Activated B cell treated with CpG ODN at 0.5 μM for 24 hours (primary cell): ENCODE measurements at places on chromosomes 12 and 14. TPM values are rescaled to one million over a fixed set of nuclear protein-coding genes. Genes with fewer than 3 reads are reported as not detected.

DNA sequence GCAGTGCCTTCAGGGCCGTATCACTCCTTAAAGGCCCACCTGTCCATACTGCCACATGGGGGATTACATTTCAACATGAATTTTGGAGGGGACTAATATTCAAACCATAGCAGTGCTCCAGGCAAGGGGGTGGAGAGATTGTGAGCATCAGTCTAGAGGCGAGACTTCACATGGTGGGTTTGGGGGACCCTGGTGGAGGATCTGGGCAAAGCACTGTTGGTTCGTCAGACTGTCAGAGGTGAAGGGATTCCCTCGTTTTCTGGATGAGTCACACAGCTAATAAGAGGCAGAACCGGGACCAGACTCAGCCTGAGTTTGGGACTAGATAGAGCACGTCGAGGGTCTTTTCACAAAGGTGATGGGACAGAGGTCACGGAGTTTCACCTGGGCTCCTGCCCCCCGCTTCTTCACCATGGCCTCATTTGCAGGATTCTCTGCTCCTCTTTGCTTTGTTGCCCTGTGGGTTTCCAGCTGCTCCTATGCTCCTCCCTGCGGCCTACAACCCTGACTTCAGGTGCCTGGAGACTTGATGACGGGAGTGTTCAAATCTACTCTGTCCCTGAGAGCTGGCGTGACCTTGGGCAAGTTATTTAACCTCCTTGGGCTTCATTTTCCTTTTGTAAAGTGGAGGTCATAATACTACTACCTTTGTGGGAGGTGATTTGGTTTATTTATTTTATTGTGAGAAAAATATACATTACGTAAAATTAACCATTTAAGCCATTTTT, 41.5 kb downstream of the TEAD4 start:
- peaks cover 2% of the 10 kb centered on the region for H3K27me3 ChIP-seq
- no peak for DNase-seq
- H3K27ac ChIP-seq = no peak overlapping the region
- no peaks in the 10 kb centered on the region for H3K4me1 ChIP-seq
- no peaks in the 10 kb centered on the region for H3K36me3 ChIP-seq
- H3K4me3 ChIP-seq = no peak overlapping the region

DNA sequence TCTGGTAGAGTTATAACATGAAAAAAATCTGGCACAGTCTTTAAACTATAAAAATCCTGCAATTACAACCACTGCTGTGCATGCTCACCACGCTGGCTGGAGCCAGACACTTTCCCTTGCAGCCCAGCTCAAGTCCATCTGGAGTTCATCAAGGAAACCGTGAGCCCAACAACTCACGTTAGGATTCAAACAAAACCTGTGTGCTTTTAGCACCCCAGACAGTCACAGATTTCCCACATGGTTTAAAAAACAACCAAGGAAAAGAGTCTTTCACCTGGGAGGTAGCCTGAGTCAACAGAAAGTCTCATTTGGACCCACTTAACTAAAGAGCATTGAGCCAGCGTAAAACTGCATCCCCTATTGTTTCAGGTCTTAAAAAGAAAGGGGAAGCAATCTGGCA, 4.7 kb downstream of the LRIG3 start:
- peaks cover 5% of the 10 kb centered on the region for H3K4me1 ChIP-seq
- no peak for DNase-seq
- H3K27me3 ChIP-seq = peaks cover 26% of the 10 kb centered on the region
- H3K4me3 ChIP-seq = no peak overlapping the region
- H3K27ac ChIP-seq = no peak overlapping the region

DNA sequence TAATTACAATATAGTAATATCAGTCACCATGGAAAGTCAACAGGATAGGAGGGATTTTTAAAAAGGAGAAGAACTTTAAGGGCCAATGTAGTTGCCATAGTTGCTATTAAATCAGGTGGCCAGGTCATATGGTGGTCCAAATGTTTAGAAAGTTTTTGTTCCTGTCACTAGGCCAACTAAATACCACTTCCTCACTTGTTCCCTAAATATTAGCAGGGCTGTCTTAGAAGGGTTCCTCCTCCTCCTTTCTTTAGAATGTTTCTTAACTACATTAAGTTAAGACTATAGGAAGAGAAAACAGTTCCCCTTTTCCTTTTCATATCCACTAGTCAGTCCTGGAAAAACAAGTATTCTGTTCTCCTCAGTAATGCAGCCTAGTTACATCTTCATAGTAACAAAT, 50.3 kb downstream of the MON2 start:
- no peak overlapping the region for H3K27ac ChIP-seq
- H3K36me3 ChIP-seq = peaks cover 49% of the 10 kb centered on the region
- H3K4me3 ChIP-seq = no peak overlapping the region
- DNase-seq = no peak

The CD27 gene
- total RNA-seq = 39.3 and 43.8 TPM in 2 replicates

DNA sequence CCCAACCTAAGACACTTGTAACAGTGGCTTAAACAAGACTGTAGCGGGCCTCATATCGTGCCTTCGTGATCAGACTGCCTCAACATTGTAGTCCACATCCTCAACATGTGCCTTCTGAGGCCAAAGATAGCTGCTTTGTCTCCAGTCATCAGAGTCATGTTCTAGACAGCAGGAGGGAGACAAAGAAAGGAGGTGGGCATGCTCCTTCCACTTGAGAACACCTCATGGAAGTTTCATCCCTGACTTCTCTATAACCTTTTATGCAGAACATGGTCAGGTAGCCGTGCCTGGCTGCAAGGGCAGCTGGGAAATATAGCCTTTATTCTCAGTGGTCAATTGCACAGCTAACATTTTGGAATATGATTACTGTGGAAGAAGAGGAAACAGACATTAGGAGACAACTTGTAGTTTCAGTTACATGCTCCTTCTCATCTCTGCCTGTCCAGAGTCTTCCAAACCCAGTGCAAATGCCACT, 25.3 kb upstream of the DHRS2 start:
- no peaks in the 10 kb centered on the region for H3K4me1 ChIP-seq
- H3K36me3 ChIP-seq = no peaks in the 10 kb centered on the region
- H3K27me3 ChIP-seq = peaks cover 14% of the 10 kb centered on the region
- DNase-seq = no peak

The LMO3 gene
- not detected in 2 replicates for total RNA-seq

The TMEM119 gene
- total RNA-seq = not detected in 2 replicates

The RPS6KA5 gene
- total RNA-seq = 13.3 and 16.3 TPM in 2 replicates

The OTX2 gene
- total RNA-seq = not detected in 2 replicates

DNA sequence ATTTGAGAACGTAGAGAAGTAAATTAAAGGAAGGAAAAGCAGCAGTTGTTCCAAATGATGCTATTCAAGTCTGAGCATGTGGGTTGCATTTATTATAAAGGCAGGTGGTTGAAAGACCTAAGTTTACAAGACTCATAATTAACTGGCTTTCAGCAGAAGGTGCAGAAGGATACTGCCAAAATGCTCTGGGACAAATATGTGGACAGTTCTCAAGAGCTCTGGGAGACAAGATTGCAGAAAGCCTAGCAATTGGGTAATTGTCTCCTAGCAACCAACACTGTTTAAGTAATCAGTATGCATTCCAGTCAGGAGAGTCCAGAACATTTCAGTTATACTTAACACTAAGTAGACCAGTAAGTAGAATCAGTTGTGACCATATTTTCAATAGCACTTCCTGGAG, 131.5 kb downstream of the GPR135 start:
- no peak for DNase-seq
- H3K36me3 ChIP-seq = peaks cover 37% of the 10 kb centered on the region
- no peaks in the 10 kb centered on the region for H3K4me1 ChIP-seq
- no peak overlapping the region for H3K4me3 ChIP-seq
- no peaks in the 10 kb centered on the region for H3K27me3 ChIP-seq
- H3K27ac ChIP-seq = no peak overlapping the region

The ERBB3 gene
- not detected in 2 replicates for total RNA-seq

- peaks cover 58% of the 10 kb centered on the region for H3K36me3 ChIP-seq
- no peak for DNase-seq
- no peaks in the 10 kb centered on the region for H3K27me3 ChIP-seq
- peaks cover 2% of the 10 kb centered on the region for H3K4me1 ChIP-seq
These were observed 21.6 kb downstream of the ATF1 start for GRCh38 chr12:50785406-50786001.

DNA sequence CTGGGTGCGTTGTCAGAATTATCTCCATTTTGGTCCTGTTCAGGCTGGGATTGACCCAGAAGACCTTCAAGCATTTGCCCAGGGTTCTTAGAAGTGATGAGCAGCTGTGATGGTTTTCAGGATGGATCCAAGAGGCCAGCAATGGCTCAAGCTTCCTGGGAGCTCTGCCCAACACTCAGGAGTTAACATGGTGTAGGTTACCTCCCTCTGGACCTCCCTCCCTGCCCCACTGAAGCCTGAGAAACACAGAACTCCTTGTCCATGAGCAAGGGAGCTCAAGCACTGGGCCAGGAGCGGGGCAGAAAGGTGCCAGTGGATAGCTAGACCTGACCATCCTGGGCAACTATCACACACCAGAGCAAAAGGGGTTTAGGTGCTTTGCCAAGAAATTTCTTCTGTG, 148.4 kb upstream of the FKBP4 start:
- no peak for DNase-seq
- no peaks in the 10 kb centered on the region for H3K4me1 ChIP-seq
- no peak overlapping the region for H3K4me3 ChIP-seq
- no peak overlapping the region for H3K27ac ChIP-seq

- DNase-seq = no peak
- no peaks in the 10 kb centered on the region for H3K27me3 ChIP-seq
- H3K36me3 ChIP-seq = no peaks in the 10 kb centered on the region
- H3K4me3 ChIP-seq = no peak overlapping the region
- no peaks in the 10 kb centered on the region for H3K4me1 ChIP-seq
- H3K27ac ChIP-seq = no peak overlapping the region
These were observed 54.5 kb downstream of the PDZRN4 start for GRCh38 chr12:41242603-41243002.

- no peak overlapping the region for H3K4me3 ChIP-seq
- no peak for DNase-seq
- no peaks in the 10 kb centered on the region for H3K36me3 ChIP-seq
- H3K27me3 ChIP-seq = no peaks in the 10 kb centered on the region
- peaks cover 11% of the 10 kb centered on the region for H3K4me1 ChIP-seq
- peak overlapping the region; percentile 6 for H3K27ac ChIP-seq
These were observed 27.6 kb upstream of the ETV6 start for GRCh38 chr12:11621797-11622423.

- no peak for DNase-seq
- no peaks in the 10 kb centered on the region for H3K27me3 ChIP-seq
- no peak overlapping the region for H3K27ac ChIP-seq
- H3K36me3 ChIP-seq = peaks cover 83% of the 10 kb centered on the region
- H3K4me1 ChIP-seq = peaks cover 6% of the 10 kb centered on the region
- no peak overlapping the region for H3K4me3 ChIP-seq
These were observed 103.1 kb downstream of the RFLNA start for GRCh38 chr12:124397807-124398577.

- no peak overlapping the region for H3K4me3 ChIP-seq
- DNase-seq = no peak
- H3K27me3 ChIP-seq = no peaks in the 10 kb centered on the region
- no peaks in the 10 kb centered on the region for H3K36me3 ChIP-seq
These were observed 146.8 kb downstream of the SLC2A13 start for GRCh38 chr12:39959031-39959430.

- H3K36me3 ChIP-seq = peaks cover 8% of the 10 kb centered on the region
- H3K4me3 ChIP-seq = peak overlapping the region; percentile 97
- peaks cover 51% of the 10 kb centered on the region for H3K4me1 ChIP-seq
- peak; percentile 69 for DNase-seq
These were observed 106.1 kb downstream of the PRICKLE1 start for GRCh38 chr12:42483521-42483790.

DNA sequence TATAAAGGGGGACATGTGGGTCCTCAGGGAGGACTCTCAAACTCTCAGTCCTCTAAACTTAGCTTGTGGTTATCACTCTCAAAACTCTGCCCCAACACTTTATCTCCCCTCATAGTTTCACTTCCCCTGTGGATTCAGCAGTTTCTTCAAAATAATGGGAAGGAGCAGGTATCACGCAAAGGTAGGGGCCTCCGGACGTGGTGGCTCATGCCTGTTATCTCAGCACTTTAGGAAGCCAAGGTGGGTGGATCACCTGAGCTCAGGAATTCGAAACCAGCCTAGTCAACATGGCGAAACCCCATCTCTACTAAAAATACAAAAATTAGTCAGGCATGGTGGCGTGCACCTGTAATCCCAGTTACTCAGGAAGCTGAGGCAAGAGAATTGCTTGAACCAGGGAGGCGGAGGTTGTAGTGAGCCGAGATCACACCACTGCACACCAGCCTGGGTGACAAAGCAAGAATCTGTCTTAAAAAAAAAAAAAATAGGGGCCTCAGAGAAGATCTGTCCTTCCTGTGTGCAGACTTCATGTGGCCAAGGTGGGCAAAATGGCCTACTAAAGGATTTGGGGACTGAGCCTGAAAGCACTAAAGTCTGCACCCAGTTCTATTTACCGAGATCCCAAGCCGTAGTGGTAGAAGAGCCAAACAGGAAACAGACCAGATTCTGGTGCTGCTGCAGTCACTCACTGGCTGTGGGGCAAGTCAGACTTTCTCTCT, 6.4 kb downstream of the ITGB7 start:
- H3K4me1 ChIP-seq = peaks cover 81% of the 10 kb centered on the region
- H3K27ac ChIP-seq = peak overlapping the region; percentile 86
- H3K27me3 ChIP-seq = no peaks in the 10 kb centered on the region
- H3K4me3 ChIP-seq = peak overlapping the region; percentile 64
- no peak for DNase-seq
- H3K36me3 ChIP-seq = peaks cover 39% of the 10 kb centered on the region

- no peak overlapping the region for H3K27ac ChIP-seq
- no peaks in the 10 kb centered on the region for H3K36me3 ChIP-seq
- H3K27me3 ChIP-seq = no peaks in the 10 kb centered on the region
- no peak for DNase-seq
- no peak overlapping the region for H3K4me3 ChIP-seq
- no peaks in the 10 kb centered on the region for H3K4me1 ChIP-seq
These were observed 243.9 kb upstream of the LRIG3 start for GRCh38 chr12:59164226-59164625.

GRCh38 chr14:100822532-100823296, 3.2 kb upstream of the MEG3 start:
- no peak overlapping the region for H3K4me3 ChIP-seq
- peaks cover 20% of the 10 kb centered on the region for H3K27me3 ChIP-seq
- no peak overlapping the region for H3K27ac ChIP-seq
- H3K4me1 ChIP-seq = no peaks in the 10 kb centered on the region
- H3K36me3 ChIP-seq = no peaks in the 10 kb centered on the region

The ZC2HC1C gene
- total RNA-seq = 0.91 TPM in 1 of 2 replicates, not detected in the other

DNA sequence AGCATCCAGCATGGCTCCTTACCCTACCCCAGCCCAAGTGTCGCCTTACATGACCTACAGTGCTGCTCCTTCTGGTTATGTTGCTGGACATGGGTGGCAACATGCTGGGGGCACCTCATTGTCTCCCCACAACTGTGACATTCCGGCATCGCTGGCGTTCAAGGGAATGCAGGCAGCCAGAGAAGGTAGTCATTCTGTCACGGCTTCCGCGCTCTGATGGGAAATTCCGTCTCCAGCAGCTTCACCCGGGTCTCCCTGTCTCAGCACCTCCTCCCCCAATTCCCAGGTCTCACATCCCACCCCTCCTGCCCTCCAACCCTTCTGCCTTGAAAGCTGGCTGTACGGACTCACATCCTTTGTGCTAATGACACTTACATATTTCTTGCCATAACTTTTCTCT, 14.6 kb downstream of the PAX9 start:
- H3K27ac ChIP-seq = no peak overlapping the region
- H3K36me3 ChIP-seq = no peaks in the 10 kb centered on the region
- no peaks in the 10 kb centered on the region for H3K4me1 ChIP-seq
- no peak overlapping the region for H3K4me3 ChIP-seq
- peaks cover 5% of the 10 kb centered on the region for H3K27me3 ChIP-seq

The HOXC12 gene
- not detected in 2 replicates for total RNA-seq

- no peak for DNase-seq
These were observed 375.3 kb downstream of the SEC23A start for GRCh38 chr14:38727731-38728130.

GRCh38 chr12:49580572-49581535, 12.9 kb upstream of the MCRS1 start:
- H3K36me3 ChIP-seq = peaks cover 38% of the 10 kb centered on the region
- H3K27me3 ChIP-seq = no peaks in the 10 kb centered on the region
- no peak for DNase-seq
- H3K4me1 ChIP-seq = peaks cover 11% of the 10 kb centered on the region
